ENCODE measurements at places on chromosomes 13 and 19.
A peak's percentile ranks its signal among the peaks of the same experiment; 100 is the strongest.

GRCh38 chr19:10881403-10882107 is 10.2 kb downstream of the CARM1 start:
- H3K4me1 ChIP-seq = peaks cover 42% of the 10 kb centered on the region
- H3K36me3 ChIP-seq = no peaks in the 10 kb centered on the region
- no peak overlapping the region for H3K27ac ChIP-seq
- H3K4me3 ChIP-seq = no peak overlapping the region
- no peak for DNase-seq

GRCh38 chr13:34810996-34811395 is 131.1 kb upstream of the NBEA start:
- no peak for DNase-seq
- H3K27ac ChIP-seq = no peak overlapping the region
- H3K27me3 ChIP-seq = no peaks in the 10 kb centered on the region
- no peak overlapping the region for H3K4me3 ChIP-seq
- no peaks in the 10 kb centered on the region for H3K36me3 ChIP-seq

DNA sequence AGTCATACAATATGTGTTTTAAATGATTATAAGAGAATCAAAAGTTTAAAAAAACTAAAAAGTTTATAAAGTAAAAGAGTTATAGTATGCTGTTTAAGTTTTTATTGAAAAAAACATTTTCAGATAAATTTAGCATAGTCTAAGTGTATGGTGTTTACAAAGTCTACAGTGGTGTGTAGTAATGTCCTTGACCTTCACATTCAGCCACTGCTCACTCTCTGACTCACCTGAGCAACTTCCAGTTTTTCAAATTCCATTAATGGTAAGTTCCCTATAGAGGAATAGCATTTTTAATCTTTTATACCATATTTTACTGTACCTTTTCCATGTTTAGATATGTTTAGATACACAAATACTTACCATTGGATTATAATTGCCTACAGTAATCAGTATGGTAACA is 842.4 kb upstream of the KLHL1 start:
- no peaks in the 10 kb centered on the region for H3K4me1 ChIP-seq
- no peak overlapping the region for H3K27ac ChIP-seq
- DNase-seq = no peak
- no peaks in the 10 kb centered on the region for H3K27me3 ChIP-seq
- no peak overlapping the region for H3K4me3 ChIP-seq
- H3K36me3 ChIP-seq = no peaks in the 10 kb centered on the region

DNA sequence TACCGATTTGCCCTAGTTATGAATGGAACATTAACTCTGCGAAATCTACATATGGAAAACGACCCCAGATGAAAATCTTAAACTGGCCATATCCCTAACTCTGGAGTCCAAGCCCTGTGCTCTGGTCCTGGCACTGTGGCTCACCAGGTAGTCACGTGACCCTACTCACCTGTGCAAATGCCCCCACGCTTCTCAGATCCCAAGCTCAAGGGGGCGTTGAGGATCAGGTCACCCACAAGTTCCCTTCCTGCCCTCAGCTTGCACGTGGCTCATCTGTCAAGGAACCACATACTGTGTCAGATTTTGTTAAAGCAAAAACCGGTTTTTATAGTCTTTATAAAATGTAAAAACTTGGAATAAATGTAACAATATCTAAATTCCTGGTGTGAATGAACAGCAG is 324.0 kb downstream of the SHISA2 start:
- no peaks in the 10 kb centered on the region for H3K36me3 ChIP-seq
- no peak overlapping the region for H3K4me3 ChIP-seq
- H3K27me3 ChIP-seq = no peaks in the 10 kb centered on the region
- H3K4me1 ChIP-seq = no peaks in the 10 kb centered on the region
- no peak overlapping the region for H3K27ac ChIP-seq

GRCh38 chr13:21059641-21060337 is 1.6 kb downstream of the LATS2 start:
- no peak for DNase-seq
- H3K36me3 ChIP-seq = no peaks in the 10 kb centered on the region
- H3K27ac ChIP-seq = peak overlapping the region; percentile 99
- peaks cover 9% of the 10 kb centered on the region for H3K4me1 ChIP-seq
- H3K27me3 ChIP-seq = peaks cover 13% of the 10 kb centered on the region
- H3K4me3 ChIP-seq = peak overlapping the region; percentile 90
